ENCODE measurements at places on chromosomes 11 and 22.

DNA sequence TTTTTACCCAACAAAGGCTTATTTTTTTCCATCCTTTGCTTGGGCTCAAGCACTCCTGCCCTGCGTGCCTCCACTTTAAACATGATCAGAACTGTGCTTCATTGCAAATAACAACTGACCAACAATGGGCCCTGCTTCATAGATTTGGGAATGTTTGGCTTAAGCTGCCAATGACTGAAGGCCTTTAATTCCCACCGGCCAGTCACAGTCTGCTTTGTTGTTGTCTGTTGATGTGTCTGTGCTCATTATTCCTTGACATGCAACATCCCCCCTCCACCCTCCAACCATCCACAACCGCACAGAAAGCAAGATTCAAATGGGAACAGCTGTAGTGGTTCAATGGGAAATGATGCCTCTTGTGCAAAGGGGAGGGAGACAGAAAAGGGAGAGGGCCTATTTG lies 23.0 kb downstream of the PAX6 start:
- DNase-seq = peak; percentile 53

DNA sequence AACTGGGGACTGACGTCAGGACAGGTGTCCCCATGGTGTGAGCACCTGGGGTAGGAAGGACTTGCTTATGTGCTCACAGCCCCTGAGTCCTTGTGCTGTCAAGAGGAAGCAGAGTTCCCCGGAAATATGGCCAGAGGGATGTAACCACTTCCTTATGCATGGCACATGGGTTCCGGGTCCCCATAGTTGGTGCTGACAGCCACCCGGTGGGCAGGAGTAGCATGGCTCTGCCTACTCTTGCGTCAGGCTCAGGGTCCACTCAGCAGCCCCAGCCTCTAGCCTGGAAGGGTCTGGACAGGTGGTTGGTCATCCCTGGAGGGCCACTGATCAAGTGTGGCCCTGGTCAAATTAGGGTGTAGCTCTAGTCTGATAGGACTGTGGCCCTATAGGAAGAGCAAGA lies 42.8 kb upstream of the CCND1 start:
- no peak for DNase-seq

DNA sequence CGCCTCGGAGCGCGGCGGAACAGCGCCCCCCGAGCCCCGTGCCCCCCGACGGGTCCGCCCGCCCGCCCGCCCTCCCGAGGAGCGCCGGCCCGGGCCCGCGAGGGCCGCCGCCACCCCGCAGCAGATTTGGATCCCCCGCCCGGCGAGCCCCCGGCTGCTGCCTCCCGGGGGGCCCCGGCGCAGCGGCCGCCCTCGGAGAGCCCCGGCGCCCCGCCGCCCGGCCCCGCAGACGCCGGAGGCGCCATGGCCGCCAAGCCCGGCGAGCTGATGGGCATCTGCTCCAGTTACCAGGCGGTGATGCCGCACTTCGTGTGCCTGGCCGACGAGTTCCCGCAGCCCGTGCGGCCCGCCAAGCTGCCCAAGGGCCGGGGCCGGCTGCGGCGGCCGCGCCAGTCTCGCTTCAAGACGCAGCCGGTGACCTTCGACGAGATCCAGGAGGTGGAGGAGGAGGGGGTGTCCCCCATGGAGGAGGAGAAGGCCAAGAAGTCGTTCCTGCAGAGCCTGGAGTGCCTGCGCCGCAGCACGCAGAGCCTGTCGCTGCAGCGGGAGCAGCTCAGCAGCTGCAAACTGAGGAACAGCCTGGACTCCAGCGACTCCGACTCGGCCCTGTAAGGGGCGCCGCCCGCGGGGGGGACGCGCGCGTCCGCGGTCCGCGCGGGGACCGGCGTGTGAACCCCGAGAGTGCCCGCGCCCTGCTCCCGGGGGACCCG lies 380 bp downstream of the C11orf96 start:
- DNase-seq = peak; percentile 74

DNA sequence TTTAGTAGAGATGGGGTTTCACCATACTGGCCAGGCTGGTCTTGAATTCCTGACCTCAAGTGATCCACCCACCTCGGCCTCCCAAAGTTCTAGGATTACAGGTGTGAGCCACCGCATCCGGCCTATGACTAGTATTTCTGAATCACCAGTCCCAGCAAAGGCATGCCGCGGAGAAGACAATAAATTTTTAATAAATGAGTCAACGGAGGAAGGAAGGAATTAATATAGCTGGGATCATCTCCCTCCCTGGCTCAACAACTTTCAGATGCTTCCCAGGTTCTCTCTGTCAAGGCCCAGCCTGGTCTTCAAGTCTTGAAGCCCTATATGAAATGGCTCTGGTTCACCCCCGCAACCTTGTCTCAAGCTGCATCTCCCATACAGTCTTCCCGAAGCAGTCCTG lies 45.7 kb downstream of the CYTH4 start:
- DNase-seq = no peak

GRCh38 chr11:128686745-128687177 lies 7.1 kb upstream of the FLI1 start:
- DNase-seq = peak; percentile 74

GRCh38 chr11:396948-397548 lies 3.0 kb downstream of the PKP3 start:
- DNase-seq = peak; percentile 78

DNA sequence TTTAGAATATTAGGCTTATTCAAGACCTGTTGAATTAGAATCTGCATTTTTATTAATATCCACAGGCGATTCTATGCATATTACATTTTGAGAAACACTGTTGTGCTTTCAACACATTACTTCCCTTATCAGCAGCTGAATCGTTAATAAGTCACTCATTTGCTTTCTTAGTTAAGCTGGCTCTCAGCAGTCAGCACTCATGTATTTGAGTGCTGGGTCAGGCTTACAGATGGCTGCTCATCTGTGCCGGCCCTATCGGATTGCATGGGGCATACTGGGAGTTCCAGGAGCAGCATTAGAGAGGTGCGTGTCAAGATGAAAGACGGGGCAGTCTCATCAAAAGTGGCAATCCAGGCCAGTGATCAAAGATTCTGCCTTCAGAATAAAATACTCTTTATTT lies 10.8 kb upstream of the OR51L1 start:
- no peak for DNase-seq

DNA sequence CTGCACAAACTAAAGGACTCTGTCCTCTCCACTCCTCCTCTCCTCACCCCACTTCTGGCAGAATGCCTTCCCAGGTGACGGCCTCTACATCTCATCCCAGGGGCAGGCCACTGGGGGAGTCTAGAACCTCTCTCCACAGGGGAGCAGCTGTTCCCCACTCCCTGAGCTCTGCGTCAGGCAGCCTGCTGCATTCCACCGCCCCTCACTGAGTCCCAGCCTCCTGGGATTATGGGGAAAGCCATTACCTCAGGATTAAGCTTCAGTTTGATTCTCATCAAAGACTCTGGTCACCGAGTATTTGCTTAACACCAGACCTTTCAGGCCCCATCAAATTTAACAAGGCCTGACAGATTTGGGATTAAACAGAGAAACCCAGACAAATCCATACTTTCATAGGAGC lies 405.9 kb downstream of the NXPE2 start:
- no peak for DNase-seq

DNA sequence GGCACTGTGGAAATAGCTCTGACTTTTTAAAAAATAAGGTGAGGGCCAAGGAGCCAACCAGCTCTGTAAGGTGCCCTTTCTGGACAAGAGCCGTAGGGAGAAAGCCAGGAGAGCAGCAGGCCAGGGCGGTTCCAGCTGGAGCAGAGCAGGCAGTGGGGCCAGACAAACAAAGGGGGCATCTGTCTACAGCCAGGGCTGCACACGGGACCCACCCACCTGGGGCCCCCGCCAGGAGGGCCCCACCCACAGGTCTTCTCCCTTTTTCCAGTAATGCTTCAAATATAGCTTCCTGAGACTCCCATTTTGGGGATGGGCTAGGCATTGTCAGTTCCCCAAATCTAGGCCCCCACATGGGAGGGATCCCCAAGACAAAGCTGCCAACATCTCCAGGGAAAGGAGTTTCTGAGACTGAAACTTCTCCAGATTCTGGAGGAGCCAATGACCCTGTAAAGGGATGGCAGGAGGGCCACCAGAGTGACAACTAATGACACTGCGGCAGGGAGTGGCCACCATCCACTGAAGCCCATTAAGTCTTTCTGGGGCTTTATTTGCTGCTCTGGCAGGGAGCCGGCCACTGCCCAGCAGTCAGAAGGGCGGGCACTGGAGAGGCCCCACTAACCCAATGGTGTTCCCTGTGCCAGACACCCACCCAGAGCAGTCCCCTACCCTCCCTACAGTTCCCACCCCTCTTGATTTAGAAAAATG lies 1.9 kb downstream of the ZFTA start:
- DNase-seq = peak; percentile 36

- no peak for DNase-seq
Observed at GRCh38 chr11:128522943-128523518, 64.3 kb downstream of the ETS1 start.

DNA sequence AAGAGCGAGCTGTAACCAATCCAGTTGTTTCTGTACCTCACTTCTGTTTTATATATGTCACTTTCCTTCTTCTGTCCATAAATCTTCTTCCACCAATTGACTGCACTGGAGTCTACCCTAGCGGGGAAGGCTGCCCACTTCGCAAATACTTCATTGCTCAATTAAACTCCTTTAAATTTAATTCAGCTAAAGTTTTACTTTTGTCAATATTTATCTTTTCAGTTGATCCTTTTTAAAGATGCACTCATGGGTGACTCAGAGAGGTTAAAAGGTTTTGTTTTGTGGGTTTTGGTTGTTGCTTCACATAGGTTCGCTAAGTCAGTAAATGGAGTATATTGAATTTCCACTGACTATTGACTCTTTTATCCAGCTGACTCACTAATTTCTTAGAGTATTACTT lies 597.2 kb downstream of the DLG2 start:
- DNase-seq = no peak

DNA sequence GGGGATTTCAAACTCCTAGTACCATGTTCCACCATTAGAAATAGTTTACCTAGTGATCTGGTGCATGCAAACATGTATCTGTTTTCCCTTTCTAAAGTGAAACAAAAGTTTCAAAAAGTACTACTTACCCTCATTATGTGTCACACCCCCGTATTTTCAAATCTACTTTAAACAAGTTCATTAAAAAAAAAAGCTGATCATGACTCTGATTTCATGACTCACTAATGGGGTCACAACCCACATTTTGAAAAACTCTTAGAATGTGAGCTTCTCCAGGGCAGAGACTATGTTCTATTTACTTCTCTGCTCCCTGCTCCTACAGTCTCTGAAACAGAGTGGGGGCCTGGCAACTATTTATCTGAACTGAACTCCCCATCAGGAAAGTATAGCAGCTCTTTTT lies 18.2 kb downstream of the CHRM1 start:
- no peak for DNase-seq

- no peak for DNase-seq
Observed at GRCh38 chr22:46430961-46431838, 95.7 kb downstream of the TRMU start.

- DNase-seq = peak; percentile 96
Observed at GRCh38 chr22:46069521-46070214, 80.7 kb upstream of the PPARA start.

GRCh38 chr11:65446446-65447277 lies 24.1 kb downstream of the NEAT1 start:
- DNase-seq = no peak

DNA sequence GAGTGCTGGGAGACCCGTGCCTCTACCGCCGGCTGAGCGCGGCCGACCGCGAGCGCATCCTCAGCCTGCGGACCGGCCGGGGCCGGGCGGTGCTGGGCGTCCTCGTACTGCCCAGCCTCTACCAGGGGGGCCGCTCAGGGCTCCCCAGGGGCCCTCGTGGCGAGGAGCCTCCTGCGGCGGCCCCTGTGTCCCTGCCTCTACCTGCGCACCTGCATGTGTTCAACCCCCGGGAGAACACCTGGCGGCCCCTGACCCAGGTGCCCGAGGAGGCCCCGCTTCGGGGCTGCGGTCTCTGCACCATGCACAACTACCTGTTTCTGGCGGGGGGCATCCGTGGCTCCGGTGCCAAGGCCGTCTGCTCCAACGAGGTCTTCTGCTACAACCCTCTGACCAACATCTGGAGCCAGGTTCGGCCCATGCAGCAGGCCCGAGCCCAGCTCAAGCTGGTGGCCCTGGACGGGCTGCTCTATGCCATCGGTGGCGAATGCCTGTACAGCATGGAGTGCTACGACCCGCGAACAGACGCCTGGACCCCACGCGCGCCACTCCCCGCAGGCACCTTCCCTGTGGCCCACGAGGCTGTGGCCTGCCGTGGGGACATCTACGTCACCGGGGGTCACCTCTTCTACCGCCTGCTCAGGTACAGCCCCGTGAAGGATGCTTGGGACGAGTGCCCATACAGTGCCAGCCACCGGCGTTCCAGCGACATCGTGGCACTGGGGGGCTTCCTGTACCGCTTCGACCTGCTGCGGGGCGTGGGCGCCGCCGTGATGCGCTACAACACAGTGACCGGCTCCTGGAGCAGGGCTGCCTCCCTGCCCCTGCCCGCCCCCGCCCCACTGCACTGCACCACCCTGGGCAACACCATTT lies 3.5 kb downstream of the KLHDC7B start:
- DNase-seq = no peak

GRCh38 chr11:88070437-88070836 lies 104.8 kb downstream of the RAB38 start:
- no peak for DNase-seq

GRCh38 chr11:94785509-94785908 lies 17.4 kb downstream of the AMOTL1 start:
- peak; percentile 36 for DNase-seq

DNA sequence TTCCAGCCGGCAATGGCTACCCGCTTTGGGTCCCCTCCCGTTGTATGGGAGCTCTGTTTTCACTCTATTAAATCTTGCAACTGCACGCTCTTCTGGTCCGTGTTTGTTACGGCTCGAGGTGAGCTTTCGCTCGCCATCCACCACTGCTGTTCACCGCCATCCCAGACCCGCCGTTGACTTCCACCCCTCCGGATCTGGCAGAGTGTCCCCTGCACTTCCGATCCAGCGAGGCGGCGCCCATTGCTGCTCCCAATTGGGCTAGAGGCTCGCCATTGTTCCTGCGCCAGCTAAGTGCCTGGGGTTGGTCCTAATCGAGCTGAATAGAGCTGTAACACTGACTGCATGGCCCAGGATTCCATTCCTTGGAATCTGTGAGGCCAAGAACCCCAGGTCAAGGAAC lies 359.9 kb downstream of the CTTN start:
- DNase-seq = no peak

DNA sequence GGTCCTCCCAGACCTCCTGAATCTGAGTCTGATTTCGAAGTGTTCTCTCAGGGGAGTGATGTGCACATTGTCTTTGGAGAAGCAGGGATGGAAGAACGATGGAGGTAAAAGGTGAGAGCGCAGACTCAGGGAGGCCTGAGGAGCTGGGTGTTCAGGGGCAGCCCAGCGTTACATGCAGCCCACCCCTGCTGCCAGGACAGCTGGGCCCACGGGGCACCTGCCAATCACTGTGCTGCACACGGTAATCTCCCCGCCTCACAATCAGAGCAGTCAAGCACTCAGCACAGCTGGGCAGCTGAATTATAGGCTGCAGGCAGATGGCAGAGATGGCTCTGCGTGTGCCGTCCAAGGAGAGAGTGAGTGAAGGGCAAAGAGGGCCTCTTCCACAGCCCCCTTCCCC lies 17.9 kb upstream of the HTR3A start:
- DNase-seq = peak; percentile 34

Data from brain (organoid and tissue), 16 donors.